ENCODE measurements at places on chromosomes 5 and 9. TPM values are rescaled to one million over a fixed set of nuclear protein-coding genes. Genes with fewer than 3 reads are reported as not detected.
A peak's percentile ranks its signal among the peaks of the same experiment; 100 is the strongest.

DNA sequence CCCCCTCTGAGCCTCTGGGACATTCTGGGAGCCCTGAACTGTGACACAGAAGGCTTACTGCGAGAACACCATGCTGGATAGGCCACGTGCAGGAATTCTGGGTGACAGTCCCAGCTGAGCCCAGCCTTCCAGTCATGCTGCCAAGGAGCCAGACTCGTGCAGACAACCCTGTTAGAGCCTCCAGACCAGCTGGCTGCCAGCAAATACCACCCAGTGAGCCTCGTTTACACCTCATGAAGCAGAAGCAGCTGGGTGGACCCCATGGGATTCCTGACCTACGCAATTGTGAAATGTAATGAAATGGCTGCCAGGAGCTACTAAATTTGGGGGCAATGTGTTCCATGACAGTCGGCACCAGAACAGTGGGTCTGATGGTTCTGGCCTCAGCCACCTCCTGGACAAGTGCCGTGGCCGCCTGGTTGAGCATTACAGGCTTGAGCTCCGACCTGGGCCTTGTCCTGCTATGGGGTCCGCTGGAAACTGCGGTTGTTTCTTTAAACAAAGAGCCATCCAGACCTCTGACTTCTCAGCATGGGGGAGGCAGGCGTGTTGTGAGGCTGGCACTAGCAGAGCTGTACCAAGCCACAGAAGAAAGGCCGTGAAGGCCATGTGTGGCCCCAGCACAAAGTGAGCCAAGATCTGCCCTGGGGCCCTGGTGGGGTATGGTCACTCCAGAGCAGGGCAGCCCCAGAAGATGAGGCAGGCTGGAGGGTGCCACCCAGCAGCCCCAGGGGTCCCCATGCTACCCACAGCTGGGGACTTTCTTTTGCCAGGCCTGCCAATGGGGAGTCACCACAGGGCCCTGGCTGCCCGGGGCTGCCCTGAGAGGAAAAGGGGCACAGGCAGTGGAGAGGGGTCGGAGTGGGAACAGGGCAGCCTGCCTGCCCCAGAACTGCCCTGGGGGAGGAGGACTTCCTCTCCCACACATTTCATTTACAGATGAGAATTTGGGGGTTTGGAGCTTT lies 19.3 kb upstream of the RXRA start:
- peak; percentile 39 for DNase-seq

GRCh38 chr5:166938071-166938470 lies 1353.4 kb upstream of the WWC1 start:
- peak; percentile 45 for DNase-seq

GRCh38 chr5:135694906-135695305 lies 116.1 kb upstream of the CXCL14 start:
- DNase-seq = no peak

DNA sequence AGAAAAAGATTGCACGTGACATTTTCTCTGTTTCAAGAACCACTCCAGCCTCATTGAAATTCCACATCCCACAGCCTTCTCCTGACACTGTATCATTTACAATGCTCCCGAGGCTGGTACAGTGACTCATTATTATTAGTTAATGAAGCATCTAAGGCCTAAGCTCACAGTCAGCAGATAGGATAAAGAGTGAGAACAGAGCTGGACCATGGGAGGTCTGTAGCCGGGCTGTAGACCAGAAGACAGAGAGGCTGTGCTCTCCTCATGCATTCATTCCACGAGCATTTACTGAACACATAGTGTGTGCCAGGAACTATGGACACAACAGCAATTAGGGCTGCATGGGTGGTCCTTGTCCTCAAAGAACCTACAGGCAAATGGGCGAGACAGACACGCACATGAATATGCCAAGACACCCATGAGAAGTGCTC lies 47.3 kb upstream of the GALNT10 start:
- no peak for DNase-seq

GRCh38 chr5:17806818-17807468 lies 172.7 kb downstream of the TAF11L14 start:
- no peak for DNase-seq

- no peak for DNase-seq
Observed at GRCh38 chr5:18732556-18733479, 1098.6 kb downstream of the TAF11L14 start.

Gene MCIDAS
- 0.29 TPM for total RNA-seq

DNA sequence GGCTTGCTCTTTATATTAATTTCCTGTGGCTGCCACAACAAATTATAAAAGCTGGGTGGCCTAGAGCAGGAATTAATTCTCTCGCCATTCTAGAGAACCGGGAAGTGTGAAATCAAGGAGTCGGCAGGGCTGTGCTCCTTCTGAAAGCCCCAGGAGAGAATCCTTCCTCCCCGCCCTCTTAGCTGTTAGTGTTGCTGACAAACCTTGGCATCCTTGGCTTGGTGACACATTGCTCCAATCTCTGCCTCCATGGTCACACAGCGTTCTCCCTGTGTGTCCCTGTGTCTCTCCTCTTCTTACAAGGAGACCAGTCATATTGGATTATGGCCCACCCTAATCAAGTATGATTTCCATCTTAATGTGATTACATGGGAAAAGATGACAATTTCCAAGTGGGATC lies 55.9 kb upstream of the NEURL1B start:
- DNase-seq = no peak
